ENCODE measurements at places on chromosomes 12 and 14. TPM values are rescaled to one million over a fixed set of nuclear protein-coding genes. Genes with fewer than 3 reads are reported as not detected.
A peak's percentile ranks its signal among the peaks of the same experiment; 100 is the strongest.

GPRC5A gene
- total RNA-seq: not detected

VDR gene
- 0.53 TPM for total RNA-seq

KRT2 gene
- total RNA-seq: not detected

TMEM119 gene
- not detected for total RNA-seq

STAC3 gene
- 5.3 TPM for total RNA-seq

SERPINA5 gene
- total RNA-seq: not detected

NUP107 gene
- 77.3 TPM for total RNA-seq

DEGS2 gene
- total RNA-seq: 5.8 TPM

ACOT2 gene
- total RNA-seq: 6.9 TPM

OR4E1 gene
- total RNA-seq: not detected

TTC9 gene
- total RNA-seq: 14.0 TPM

DNA sequence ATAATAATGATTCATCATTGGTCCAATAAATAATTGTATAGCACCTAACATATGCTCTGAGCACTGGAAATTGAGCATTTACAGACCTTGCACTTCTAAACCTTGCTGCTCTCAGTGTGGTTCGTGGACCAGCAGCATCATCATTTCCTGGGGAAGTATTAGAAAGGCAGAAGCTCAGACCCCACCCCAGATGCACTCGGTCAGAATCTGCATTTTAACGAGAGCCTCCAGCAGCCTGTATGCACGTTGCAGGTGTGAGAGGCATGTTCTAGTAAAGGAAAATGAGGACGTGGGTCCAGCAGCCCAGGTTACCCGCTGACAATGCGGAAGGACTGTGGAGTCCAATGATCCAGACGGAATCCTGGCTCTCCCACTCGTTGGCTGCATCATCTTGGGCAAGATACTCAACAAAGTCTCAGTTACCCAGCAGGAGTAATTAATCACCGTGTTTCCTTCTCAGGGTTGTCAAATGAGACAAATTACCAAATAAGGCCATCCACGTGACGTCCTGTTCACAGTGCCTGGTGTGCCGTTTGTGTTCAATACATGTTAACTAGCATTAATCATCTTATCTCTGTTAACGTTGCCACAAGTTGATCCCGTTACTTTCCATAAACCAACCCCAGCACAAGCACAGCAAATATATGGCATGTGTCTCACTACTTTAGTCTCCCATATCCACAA is 49.2 kb upstream of the CCND2 start:
- peak; percentile 34 for DNase-seq

DNA sequence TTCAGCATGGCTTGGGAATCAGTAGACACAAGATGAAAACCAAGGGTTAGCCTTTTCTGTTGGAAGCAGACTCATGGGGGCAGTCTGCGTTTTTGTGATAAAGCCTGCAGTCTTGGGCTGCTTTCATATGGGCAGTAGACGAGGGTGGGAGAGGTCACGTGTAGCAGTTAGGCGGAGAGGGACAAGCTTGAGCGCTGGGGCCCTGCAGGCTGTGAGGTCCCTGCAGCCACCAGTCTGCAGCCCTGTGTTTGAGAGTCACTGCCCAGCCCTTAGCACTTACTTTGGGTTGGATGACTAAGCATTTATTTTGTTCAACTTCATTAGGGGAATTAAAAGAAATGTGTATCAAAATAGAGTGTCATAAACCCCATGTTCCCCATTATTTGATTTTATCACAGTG is 37.2 kb downstream of the EP400 start:
- DNase-seq: no peak

GRCh38 chr14:102095231-102095870 is 8.5 kb upstream of the HSP90AA1 start:
- DNase-seq: no peak

GRCh38 chr12:46181465-46181864 is 87.4 kb downstream of the SLC38A1 start:
- DNase-seq: peak; percentile 23

DNA sequence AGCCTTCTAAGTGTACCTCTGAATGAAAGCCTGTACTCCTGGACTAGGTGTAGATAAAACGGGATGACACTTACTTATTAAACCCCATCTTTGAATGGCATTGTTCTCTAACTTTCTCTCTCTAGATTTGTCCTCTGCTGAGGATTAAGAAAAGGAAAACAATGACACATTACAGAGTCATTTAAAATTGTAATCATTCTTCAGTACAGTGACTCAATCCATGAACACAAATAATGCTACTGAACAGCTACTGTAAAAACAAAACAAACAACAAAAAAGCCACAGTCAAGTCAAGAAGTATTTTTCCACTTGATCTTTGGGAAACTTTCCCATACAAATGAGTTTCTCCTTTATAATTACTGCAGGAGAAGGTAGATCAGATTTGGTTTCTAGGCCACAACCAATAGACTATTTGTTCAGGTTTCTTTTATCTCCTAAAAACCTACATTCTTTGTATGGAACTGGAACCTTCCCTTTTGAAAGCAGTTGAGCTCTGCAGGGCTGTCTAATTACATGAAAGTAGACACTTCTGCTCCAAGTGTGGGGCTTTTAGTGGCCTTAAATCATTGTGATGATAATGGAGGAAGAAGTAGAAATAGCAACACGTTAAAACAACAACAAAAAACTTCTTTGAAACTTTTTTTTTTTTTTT is 219.1 kb downstream of the ESR2 start:
- DNase-seq: no peak

GRCh38 chr12:126182619-126183236 is 1117.5 kb downstream of the AACS start:
- DNase-seq: no peak

- no peak for DNase-seq
Measured at GRCh38 chr14:30444451-30444850, 114.5 kb upstream of the G2E3 start.

- DNase-seq: no peak
Measured at GRCh38 chr12:27290501-27291168, 42.0 kb upstream of the BMAL2 start.

- DNase-seq: no peak
Measured at GRCh38 chr14:92544051-92544720, 30.6 kb downstream of the RIN3 start.

DNA sequence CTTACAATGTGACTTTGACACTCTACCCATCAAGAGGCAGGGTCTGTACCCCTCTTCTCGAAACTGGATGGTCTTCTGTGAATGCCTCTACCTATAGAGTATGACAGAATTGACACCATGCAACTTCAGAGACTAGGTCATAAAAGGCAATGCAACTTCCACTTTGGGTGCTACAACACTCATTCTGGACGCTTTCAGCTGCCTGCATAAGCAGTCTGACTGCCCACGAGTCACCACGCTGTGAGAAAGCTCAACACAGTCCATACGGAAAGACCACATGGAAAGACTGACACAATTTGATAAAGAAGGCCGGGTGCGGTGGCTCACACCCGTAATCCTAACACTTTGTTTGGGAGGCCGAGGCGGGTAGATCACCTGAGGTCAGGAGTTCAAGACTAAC is 14.9 kb downstream of the SLC7A7 start:
- DNase-seq: no peak

- no peak for DNase-seq
Measured at GRCh38 chr12:75725521-75726111, 214.2 kb upstream of the KRR1 start.

DNA sequence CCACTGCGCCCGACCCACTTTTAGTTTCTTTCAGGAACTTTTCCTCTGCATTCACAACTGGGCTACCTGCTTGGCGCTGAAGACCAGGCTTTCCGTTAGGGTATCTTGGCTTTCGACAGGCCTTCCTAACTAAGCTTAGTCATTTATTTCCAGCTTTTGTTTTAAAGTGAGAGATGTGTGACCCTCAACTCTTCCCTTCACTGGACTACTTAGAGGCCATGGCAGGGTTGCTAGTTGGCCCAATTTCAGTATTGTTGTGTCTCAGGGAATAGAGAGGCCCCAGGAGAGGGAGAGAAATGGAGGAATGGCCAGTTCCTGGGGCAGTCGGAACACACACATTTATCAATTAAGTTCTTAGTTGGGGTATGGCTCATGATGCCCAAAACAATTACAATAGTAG is 10.4 kb downstream of the MTA1 start:
- DNase-seq: no peak

GRCh38 chr12:120844768-120845449 is 59.2 kb downstream of the SPPL3 start:
- DNase-seq: no peak

DNA sequence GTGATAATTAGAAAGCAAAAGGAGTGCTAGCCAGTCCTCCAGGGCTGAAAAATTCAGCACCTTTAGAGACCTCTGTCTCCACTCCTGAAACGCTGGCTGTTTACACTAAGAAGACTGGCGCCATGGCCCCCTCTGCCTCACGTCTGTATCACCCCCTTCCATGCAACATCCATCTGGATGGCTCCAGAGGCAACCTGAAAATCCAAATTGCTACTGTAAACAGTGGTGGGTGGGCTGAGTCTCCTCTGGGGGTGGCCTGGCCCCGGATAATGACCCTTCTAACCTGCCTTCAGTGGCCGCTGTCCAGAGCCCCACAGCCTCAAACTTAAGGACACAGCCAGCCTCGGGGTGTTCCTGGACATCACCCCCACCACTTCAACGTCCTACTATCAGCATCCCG is 1.4 kb downstream of the PRKD1 start:
- no peak for DNase-seq

DNA sequence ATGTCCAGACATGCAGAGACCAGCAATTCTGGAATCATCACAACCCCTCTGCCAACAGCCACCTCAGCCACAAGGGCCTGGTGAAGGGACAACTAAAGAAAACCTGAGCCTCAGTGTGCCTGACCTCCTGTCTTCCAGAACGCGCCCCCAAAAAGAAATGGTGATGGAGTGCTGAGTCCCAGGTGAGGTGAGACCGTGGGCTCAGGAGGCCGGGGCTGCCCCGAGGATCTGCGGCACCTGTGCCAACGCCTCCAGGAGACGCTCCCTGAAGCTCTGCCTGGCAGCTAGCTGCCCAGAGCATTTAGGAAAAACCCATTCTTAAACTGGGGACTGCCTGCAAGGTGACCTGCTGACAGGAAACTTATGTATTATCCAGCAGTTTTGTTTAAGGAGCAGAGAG is 51.2 kb downstream of the CDC42BPB start:
- DNase-seq: no peak

GRCh38 chr14:33511851-33512640 is 438.8 kb downstream of the EGLN3 start:
- DNase-seq: no peak

- DNase-seq: no peak
Measured at GRCh38 chr12:23139026-23139425, 514.1 kb downstream of the ETNK1 start.
